ENCODE measurements at places on chromosomes 2 and 18.

GRCh38 chr2:119574864-119575263 is 30.6 kb downstream of the CFAP221 start:
- DNase-seq, result no peak

DNA sequence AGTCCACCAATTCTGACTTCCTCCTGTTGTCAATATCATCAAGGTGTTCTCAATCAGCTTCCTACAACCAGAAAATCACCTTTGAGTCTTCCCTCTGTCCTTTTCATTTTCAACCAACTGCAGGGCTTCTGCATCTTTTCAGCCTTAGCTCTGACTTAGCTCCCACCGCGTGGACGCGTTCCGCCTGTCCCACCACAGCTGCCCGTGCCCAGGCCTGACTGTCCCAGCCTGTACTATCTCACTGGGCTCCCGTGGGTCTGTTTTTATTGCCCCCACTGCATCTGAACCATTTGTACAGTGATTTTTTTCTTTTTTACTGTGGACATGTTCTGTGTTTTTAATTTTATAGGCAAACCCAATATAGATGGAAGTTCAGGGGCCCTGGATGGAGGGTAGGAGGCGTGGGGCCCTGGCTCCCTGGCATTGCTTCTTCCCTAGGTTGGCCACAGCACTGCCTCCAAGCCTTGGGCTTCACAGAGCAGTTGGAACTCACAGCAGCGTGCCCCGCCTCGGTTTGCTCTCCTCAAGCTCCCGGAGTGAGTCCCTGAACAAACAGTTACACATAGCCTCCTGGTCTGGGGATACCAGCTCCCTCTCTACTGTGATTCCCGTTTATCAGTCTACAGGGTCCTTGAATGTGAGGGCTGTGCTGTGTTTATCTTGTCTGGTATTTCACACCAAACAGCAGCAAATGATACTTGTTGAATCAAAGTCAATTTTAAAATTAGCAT is 280.6 kb upstream of the PXDN start:
- no peak for DNase-seq

GRCh38 chr2:142893241-142893640 is 15.8 kb downstream of the KYNU start:
- DNase-seq, result no peak

DNA sequence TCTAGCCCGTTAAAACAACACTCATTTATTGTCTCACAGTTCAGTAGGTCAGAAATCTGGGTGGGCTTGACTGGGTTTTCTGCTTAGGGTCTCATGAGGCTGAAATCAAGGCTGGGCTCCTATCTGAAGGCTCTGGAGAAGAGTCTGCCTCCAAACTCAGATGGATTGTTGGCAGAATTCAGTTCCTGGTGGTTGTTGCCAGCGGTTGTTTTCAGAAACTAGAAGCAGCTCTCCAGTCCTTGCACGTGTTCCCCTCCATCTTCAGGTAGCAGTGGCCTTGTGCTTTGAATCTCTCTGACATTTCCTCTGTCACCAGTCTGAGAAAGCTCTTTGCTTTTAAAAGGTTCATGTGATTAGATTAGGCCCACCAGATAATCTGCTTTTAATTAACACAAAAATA is 20.1 kb upstream of the FN1 start:
- DNase-seq, result no peak

All from stimulated activated CD4-positive, alpha-beta T cell treated with anti-CD3 and anti-CD28 coated beads, Interleukin-2, amount 100 ng/mL, for 4 hours (primary cell).